ENCODE measurements at places on chromosomes 7 and 10.

- DNase-seq: no peak
Observed at GRCh38 chr10:131937836-131938235, 37.0 kb downstream of the PPP2R2D start.

GRCh38 chr10:5692461-5693358, 8.1 kb downstream of the TASOR2 start:
- DNase-seq: no peak

DNA sequence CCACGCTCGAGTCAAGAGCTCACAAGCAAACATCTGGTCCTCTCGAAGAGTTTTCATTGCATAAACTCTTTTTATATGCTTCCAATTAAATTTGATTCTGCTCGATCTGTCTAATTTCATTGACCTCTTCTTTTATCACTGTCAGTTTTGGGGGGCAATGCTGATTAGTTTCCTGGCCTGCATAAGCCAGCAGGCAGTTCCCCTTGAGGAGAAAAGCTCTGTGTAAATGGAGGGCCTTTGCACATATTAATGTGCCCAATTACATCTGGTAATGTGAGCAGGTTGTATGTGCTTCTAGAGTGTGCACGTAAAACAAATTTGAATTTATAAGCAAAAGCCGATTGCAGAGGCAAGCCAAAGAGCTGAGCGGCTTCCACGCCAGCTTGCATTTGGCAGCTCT, 210.3 kb downstream of the ABCA13 start:
- DNase-seq: no peak

DNA sequence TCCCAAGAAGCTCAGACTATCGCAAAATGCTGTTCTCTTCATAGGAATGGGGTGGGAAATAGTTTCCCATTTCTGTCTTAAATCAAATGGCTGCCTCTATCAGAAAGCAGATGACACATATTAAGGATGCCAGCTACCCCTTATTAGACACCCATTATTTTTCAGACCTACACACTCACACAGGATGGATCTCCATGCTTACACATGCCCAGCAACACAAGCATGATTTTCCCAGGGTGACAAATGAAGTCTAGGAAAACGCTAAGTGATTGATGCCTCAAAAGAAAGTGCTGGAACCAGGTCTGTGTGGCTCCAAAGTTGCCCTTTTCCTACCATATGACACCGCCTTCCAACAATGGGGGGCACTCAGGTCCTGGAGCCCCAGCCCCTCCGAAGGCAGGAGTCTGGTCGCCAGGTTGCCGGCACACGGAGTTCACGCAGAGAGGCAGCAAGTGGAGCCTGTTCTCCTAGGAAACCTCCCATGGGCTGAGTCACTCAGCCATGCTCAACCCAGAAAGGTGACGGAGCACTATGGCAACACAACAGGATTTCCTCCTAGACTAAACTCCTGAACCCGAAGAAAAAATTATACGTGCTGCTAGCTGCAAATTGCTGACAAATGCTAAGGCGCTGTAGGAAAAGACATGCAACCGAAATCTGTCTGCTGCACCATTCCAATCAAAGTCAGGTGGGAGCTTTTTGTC, 19.8 kb downstream of the VOPP1 start:
- no peak for DNase-seq

- DNase-seq: peak; percentile 23
Observed at GRCh38 chr7:100158229-100159098, at the start of gene TRAPPC14. Gene TRAPPC14, minus strand, starts transcription at chr7:100158723. Its CDS starts 224 bp downstream, at chr7:100158499.

DNA sequence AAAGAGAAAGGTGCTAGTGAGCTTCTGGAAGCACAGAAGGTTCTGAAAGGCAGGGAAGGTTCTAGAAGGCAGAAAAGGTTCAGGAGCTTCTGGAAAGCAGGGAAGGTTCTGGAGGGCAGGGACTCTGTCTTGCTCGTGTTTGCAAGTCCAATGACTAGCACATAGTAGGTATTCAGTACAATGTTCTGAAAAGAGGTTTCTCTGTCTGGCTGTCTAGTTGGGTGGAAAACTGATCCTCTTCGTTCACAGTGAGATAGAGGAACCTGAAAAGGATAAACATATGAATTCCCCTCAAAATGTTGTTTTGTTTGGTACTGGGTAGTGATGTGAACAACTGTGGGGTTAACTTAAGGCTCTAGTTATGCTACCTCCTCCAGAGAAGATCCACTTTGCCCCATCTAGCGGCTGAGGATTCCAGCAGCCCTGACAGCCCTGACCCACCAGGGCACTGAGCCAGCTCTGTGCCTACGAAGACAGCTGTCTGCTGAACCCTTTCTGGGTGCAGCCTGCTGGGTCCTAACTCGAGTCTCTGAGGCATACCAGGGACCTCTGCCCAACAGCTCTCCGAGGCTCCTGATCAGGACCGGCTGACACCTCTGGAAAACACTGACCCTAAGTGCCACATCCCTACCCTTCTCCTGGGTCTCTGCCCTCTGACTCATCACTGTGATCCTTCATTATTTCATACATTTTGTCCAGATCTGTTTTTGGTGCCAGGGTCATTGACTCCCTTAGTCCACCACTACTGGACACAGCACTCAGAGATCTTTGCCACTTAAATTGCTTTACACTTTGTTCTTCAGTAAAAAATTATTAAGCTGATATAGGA, 15.4 kb downstream of the PTPRN2 start:
- no peak for DNase-seq

GRCh38 chr10:49611166-49611815, 1.2 kb downstream of the SLC18A3 start:
- DNase-seq: no peak

- DNase-seq: no peak
Observed at GRCh38 chr10:48681740-48682139, 2.9 kb upstream of the WDFY4 start.

DNA sequence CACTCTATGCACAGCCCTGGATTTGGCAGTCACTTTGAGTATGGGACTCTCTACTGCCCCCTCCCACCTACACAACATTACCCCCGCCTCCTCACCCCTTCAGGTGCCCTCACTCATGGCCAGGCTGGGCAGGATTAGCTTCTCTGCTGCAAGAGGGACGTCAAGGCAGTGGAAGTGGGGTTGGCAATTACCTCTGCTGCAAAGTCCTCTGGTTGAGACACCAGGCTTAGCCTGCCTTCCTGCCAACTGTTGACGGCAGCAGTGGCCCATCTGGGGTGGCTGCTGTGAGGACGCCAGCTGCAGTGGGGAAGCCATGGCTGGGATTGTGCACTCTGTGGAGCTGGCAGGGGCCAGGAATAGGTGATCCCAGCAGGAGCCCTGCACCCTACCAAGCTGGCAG, 26.7 kb downstream of the SVIL start:
- DNase-seq: no peak

- DNase-seq: no peak
Observed at GRCh38 chr10:88256013-88256680, 327.0 kb downstream of the RNLS start.

GRCh38 chr7:138030679-138031351, 28.9 kb upstream of the CREB3L2 start:
- no peak for DNase-seq

DNA sequence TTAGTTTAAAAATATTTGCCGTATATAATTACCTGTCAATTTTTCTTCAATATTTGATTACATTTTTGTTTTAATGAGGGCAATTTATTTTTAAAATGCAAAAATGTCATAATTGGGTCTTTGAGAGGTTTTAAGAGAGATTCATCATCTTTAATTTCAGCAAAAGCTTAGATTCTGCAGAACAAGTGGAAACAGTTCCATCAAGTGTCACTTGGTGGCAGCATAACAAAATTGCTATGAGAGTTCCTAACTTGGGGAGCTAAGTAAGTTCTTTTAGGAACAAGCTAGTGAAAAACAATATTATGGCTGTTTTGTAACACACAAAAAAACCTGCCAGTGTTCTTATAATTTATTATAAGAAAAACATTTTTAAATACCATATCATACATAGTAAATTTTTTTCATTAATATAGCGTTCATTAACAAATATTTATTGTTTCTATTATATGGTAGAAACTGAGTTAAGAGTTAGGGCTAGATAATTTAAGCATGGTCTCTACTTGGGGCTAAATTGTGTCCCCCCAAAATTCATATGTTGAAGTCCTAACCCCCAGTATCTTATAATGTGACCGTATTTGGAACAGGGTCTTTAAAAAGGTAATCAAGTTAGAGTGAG, 155.2 kb downstream of the MAGI2 start:
- no peak for DNase-seq

GRCh38 chr7:68509054-68509453, 1089.2 kb upstream of the AUTS2 start:
- DNase-seq: no peak

GRCh38 chr10:127694580-127695193, 42.3 kb upstream of the FOXI2 start:
- DNase-seq: no peak

- DNase-seq: no peak
Observed at GRCh38 chr10:120606051-120606764, 149.2 kb downstream of the PLPP4 start.

DNA sequence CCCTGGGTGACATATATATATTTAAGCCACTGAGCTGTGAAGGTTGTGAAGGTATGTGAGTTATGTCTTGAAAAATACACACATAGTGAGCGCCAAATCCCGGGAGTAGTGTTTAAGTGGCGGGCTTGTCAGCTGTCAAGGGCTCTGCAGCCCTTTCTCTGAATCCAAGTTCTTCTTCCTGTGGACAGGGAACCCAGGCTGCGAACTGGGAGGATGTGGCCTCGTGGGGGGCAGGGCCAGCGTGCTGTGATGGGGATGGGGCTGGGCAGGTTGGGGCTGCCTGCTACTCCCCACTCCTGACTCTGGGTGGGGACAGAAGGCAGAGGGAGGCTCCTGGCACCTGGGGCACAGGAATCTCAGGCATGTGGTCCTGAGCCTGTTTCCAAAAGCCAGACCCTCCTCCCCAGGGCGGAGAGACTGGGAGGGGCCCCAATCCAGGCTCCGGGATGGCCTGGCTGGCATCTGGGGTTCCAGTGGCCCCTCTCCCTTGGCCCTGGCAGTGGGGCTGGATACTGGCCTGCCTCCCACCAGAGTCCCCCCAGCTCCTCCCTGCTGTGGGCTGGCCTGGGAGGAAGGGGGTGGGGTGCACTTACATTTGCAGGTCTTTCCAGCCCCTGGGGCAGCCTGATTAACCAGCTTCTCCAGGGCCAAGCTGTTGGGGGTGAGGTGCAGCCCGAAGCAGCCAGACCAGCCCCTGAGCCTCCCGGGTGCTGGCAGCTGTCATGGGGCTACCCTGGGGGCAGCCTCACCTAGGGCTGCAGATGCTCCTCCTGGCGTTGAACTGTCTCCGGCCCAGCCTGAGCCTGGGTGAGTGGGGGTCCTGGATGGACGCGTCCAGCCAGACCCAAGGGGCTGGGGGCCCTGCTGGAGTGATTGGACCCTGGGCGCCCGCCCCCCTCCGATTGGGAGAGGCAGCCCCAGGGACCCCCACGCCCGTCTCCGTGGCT, at the start of gene UPK3B:
Gene UPK3B, plus strand, starts transcription at position 622 of the 947 bp plus-strand sequence. Its CDS starts 101 bp downstream, at position 723.
- DNase-seq: no peak

DNA sequence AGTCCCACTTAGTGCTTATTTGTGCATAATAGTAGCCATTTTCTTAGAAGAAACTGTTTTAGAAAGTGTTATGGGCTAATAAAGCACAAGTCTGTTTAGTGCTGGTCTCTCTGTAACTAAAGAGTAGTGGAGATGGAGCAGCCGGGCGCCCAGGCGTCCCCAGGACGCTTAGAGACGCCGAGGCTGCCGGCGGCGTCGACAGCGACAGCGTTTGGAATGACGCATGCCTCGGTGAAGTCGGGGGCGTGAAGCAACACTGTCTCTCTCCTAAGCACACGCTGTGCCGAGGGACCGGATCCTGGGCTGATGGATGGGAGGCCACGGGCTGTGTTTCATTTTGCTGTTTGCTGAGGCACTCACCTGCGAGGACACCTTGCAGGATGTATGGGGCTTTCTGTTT, 588.6 kb upstream of the FOXK1 start:
- DNase-seq: no peak

DNA sequence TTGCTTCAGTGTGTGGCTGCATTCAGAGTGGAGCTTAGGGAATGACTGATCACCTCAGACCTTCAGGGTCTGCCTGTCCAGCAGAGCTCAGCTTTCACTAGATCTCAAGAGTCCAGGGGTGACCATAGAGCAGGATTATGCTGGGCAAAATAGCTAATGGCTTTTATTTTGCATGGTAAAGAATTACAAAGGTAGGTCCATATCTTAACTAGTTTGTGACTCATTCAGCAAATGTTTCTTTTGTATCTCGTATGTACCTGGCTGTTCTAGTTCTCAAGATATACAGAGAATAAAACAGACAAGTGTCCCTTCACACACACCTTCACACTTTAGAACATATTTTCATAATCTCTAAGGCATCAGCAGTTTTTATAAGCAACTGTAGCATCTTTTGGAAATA, 180.5 kb downstream of the DYNC1I1 start:
- no peak for DNase-seq

DNA sequence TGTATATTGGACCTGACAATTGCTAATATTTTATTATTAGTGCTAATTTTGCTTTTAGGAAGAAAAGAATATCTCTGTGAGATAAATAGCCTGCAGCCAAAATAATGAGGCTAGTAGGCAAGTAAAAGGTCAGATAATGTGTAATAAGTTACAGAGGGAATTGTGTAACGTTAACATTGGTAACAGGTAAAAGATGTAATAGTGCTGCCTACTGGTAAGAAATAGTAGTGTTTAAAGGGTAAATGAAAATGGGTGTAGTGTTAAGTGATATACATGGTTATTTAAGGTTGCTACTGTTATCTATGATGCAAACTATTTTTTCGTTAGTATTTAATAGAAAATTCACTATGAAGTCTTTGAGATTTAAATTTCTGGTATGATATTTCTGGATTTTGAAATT, 9.2 kb upstream of the FOXP2 start:
- peak; percentile 37 for DNase-seq

All from NCI-H1436 treated with DMSO at 0.1 percent for 48 hours (cell line).